ENCODE measurements at places on chromosomes 5 and 9.

DNA sequence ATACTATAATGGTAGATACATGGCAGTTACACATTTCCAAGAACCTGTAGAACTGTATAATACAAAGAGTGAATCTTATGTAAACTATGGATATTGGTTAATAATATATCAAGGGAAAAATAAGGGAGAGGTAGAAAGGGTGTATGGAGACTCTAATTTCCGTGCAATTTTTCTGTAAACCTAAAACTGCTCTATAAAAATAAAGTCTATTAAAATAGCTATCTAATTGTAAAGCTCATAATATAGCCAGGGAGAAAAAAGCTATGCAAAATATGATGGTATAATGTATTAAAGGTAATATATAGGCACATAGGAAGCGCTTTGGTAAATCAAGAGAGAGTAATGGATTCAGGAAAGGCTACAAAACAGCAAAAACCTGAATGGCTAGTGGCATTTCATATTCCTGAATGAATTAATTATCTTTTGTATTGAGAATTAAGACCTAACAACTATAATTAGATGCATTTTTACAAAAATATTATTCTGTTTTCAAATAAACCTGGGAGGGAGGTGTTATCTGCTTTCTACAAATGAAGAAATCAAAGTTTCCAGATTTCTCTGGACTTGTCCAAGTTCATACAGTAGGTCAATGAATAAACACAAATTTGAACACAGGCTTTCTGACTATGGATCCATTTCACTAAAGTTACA lies 22.8 kb downstream of the ANXA1 start:
- no peak for DNase-seq

GRCh38 chr5:139642213-139642612 lies 5.9 kb upstream of the CXXC5 start:
- no peak for DNase-seq

DNA sequence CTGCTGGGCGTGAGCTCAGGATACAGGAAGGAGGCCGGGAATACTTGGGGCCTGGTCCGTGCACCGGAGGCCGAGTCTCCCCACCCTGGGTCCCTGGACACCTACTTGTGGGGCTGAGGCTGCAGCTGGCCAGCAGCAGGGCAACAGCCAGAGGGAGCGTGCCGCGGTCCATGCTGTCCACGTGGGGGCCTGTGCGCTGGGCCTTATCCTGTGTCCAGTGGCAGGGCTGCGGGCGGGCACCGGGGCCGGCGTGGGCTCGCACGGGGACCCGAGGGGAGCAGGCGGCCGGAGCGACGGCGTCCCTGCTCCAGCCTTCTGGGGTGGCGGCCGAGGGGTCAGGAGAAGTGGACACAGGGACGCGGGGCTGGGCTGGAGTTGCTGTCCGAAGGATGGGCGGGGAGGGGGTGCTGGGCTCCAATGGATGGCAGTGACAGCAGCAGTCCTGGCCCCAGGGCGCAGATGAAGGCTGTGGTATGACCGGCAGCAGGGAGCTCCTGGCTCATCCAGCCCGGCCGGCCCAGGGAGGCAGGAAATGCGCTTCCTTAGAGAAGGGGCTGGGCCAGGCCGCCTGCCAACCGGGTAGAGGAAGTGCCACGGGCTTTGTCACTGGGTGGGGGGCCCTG lies at the start of gene ENG:
ENG (minus strand) TSS at position 475 of the 623 bp plus-strand sequence; CDS start at position 172, 303 bp downstream.
- DNase-seq = no peak

DNA sequence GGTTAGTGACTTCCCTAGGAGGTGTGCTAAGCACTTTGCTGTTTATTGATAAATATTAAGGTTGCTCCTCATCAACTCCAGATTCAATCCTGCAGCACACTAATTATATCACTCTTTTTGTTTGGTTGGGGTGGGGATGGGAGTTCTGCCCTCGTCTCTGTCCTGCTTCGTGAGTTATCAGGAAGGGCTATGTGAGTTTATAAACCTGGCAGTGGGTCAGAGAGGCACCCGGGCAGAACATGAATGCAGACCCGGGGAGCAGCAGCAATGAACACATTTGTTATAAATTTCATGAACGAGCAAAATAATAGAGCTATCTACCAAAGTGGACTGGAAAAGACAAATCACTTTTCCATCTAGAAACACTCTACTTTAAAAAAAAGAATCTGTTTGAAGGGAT lies 125.5 kb upstream of the WWC1 start:
- no peak for DNase-seq

GRCh38 chr5:55885359-55885758 lies 34.2 kb downstream of the IL31RA start:
- no peak for DNase-seq
